ENCODE measurements at places on chromosomes 13 and 19. TPM values are rescaled to one million over a fixed set of nuclear protein-coding genes. Genes with fewer than 3 reads are reported as not detected.

- DNase-seq: no peak
Measured at GRCh38 chr19:13537454-13537853, 31.2 kb upstream of the CACNA1A start.

GRCh38 chr19:29277102-29277501 is 64.2 kb upstream of the UQCRFS1 start:
- DNase-seq: no peak

Gene LMTK3
- 4.2 TPM for total RNA-seq

DNA sequence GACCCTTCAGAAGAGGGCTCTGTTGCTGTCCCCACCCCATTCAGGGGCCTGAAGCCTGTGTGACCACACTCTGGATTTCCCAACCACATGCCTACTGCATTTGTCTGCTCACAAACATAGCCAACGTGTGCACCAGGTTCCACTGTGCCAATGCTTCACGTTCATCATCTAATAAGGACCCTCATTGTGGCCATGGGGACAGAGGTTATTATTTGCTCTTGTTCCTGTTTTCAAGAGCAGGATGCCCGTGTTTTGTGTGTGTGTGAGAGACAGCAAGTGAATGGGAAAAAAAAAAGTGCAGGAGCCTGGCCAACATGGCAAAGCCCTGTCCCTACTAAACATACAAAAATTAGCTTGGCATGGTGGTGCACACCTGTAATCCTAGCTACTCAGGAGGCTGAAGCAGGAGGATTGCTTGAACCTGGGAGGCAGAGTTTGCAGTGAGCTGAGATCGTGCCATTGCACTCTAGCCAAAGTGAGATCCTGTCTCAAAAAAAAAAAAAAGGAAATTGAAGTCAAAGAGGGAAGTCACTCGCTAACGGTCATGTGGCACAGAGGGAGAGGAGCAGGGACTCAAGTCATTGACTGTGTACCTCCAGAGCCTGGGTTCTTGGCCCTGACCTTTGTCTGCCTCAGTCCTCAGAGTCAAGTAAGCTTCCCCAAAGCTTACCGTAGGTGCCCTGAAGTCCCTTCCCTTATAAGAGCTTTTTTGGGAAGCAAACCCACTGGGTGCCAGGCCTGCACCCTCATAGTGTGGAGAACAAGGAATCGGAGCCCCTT is 6.9 kb downstream of the B3GNT8 start:
- DNase-seq: no peak

Gene C19orf38
- total RNA-seq: not detected

DNA sequence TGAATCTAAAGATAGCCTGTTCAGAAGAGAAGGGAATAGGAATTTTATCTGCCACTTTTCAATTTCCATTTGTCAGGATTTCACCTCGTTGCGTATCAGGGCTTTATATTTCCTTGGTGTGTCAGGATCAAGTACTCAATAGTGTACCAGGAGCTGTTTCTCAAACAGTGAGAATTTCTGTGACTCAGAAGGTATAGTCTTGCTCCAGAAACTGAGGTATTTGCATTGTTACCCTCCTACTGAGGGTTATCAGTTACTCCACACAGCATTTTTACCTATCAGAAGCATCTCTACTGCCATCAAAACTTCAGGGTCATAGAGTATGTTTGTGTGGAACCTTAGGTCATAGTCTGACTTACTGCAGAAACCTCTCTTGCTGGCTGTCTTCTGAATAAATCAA is 271.7 kb upstream of the EDNRB start:
- DNase-seq: no peak

Measured in foreskin keratinocyte (primary cell).